ENCODE measurements at places on chromosomes 7 and 10.

- peak; percentile 26 for DNase-seq
Observed at GRCh38 chr10:113108194-113108835, 158.3 kb downstream of the TCF7L2 start.

GRCh38 chr10:49009199-49009979 lies 69.7 kb upstream of the LRRC18 start:
- DNase-seq, result no peak

DNA sequence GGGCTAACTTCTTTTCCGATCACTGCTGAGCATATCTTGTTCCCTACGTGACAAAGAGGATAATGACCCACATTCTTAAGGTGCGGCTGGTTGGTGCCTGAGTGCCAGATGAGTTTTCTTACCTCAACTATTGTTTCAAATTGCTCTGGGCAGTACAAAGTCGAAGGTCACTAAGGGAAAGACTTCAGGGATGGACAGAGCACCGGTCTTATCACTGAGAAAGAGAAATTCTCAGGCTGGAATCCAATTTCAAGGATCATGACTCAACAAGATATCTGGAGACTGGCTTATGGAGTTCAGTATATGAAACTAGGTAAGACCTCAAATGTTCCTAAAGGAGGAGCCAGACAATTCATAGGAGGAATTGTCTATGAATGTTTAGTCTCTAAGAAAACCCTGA lies 780.3 kb downstream of the SUGCT start:
- DNase-seq, result no peak

- DNase-seq, result no peak
Observed at GRCh38 chr10:114491419-114491818, 87.1 kb upstream of the AFAP1L2 start.

DNA sequence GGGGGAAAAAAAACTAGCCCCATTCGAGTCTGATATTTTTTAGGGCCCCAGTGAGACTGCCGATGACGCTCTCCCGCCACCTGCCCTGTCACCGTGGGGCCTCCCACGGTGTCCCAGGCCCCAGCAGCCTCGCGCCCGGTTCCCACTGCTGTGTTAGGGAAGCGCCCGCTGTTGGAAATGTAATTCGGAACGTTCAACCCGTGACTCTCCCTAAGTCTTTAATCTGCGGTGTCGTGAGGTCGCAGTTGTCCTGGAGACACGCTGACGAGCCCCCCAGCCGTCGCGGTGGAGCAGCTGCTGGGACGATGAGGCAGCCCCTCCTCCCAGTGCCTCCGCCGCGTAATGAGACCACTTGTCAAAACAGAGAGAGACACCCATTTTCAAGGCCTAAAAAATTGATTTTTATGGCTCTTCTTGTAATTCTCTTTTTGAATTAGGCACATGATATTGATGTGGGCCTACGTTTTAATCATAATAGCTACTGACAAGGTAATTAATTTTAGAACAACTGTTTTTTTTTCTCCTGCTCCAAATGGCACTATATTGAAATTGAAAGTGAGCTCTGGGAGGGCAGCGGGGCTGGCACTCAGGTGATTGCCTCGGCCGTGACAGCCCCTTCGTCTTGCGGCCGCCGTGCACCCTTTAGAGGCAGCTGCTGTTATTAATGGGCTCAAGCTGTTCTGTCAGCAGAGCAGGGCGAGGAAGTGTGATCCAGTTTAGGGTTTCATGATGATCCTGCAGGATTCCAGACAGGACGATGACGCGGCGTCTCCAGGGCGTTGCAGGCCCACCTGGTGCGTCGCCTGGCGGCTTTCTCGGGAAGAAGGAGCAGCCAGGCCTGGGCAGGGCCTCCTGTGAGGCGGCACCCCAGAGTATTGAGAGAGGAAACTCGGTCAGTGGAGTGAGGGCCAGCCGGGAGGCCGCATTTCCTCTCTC lies 63.3 kb downstream of the NKX6-2 start:
- no peak for DNase-seq

GRCh38 chr7:44515590-44516268 lies 25.3 kb upstream of the NUDCD3 start:
- no peak for DNase-seq

DNA sequence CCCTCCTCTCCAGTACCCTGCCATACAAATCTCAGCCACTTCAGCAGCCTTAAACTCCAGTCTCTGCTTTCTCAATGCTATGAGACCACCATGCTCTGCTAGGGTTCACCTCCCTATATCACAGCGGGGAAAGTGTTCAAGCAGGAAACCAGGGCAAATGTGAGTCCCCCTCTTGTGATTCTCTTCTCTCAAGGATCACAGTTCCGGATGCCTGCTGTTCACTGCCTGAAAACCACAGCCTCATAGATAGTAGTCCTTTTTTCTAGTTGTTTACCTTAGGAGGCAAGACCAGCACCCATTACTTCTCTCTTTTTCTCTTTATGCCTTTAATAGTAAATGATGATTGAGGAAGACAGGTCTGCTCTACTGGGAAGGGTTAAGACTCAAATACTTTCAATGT lies 100.8 kb downstream of the SGMS1 start:
- DNase-seq, result no peak

DNA sequence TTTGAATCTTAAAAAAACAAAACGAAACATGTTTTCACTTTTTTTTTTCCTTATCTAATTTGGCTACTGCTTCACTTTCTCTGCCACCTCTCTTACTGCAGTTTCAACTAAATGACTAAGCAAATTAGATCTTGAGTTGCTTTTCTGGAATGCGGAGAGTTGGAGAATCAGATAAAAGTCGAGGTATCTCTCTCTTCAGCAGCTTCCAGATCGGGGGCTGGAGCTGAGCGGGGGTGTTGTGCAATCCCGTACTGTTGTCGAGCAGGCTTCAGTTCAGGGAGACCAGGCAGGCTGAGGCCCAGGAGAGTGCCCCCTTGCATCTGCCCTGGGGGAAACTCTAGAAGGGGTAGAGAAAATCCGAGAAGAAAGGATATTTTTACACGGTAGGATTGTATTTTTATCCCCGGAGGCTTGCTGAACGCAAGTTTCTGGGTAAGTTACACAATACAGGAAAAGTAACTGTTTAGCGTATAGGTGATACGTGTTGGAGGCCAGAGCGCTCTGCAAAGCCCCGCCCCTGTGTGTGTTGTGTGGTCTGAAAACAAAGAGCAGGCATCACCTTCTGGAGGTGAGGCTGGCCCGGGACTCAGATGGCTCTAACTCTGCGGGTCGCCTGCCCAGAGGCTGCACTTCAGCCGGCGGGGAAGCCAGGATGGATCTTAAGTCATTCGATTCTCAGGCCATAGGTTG lies 116.6 kb downstream of the KLF6 start:
- peak; percentile 80 for DNase-seq

GRCh38 chr7:80420876-80421275 lies 91.0 kb downstream of the GNAT3 start:
- no peak for DNase-seq

DNA sequence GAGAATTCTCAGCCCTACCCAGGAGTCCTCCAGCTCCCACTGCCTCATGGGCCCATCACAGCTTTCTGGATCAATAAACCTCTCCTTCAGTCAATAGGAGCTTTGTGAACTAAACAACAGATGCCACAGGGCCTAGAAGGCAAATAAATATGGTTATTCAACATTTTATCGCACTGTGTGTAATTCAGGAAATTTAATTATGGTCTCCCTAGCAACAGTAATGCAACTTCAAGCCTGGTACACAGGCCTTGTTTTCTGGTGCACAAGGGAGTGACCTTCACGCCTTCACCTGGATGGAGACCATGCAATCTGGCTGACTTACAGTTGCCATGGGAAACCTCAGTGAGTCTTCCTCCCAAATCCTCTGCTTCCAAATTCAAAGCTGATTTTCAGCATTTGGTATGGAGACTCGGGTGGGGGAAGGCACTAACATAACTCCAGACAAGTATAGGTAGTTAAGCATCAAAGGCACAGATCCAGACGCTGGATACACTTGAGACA lies 441.0 kb upstream of the NPVF start:
- DNase-seq, result no peak

- DNase-seq, result no peak
Observed at GRCh38 chr10:61078542-61079275, 134.7 kb upstream of the RHOBTB1 start.

GRCh38 chr7:50119815-50120637 lies 27.0 kb upstream of the ZPBP start:
- no peak for DNase-seq

- peak; percentile 29 for DNase-seq
Observed at GRCh38 chr10:17216217-17216900, 11.7 kb upstream of the VIM start.

GRCh38 chr10:92640107-92640506 lies 47.2 kb downstream of the KIF11 start:
- DNase-seq, result peak; percentile 4

- no peak for DNase-seq
Observed at GRCh38 chr10:75712242-75712880, 280.9 kb downstream of the LRMDA start.

DNA sequence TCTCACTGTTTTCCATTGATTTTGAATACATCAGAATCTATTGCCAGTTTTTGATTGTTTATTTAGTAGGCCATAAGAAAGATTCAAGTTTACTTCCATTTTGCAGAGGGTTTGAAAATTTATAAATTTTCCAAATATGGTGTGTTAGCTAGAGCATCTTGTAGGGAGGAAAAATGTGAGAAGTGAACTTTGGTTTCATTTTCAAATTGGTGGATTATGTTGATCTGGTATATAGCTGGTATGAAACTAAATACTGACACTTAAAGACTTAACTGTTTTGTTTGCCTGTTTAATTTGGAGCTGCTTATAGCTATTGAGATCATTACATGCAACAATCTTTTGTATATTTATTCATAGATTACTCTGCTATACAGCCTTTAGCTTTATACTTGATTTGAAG lies 108.1 kb downstream of the ADAM22 start:
- DNase-seq, result no peak

DNA sequence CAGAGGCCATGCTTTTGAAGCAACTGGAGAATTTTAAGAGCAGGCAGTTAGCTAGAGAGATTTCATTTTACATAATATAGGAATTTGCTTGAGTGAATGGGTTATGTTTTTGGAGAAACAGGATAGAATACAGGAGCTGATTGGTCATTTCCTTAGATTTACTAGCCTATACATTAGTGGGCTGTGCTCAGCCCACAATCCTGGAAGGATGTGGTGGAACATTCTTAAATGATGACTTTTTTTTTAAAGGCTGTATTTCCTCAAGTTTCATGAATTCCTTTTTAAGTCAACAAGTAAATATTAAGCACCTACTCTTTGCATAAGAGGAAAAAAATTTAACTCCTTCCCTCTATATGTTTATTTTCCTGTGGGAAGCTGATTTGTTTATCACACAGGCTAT lies 314.4 kb upstream of the BMPER start:
- DNase-seq, result no peak

GRCh38 chr10:35754519-35754918 lies 112.4 kb upstream of the FZD8 start:
- DNase-seq, result no peak

- no peak for DNase-seq
Observed at GRCh38 chr10:36717118-36717517, 408.3 kb upstream of the ANKRD30A start.

DNA sequence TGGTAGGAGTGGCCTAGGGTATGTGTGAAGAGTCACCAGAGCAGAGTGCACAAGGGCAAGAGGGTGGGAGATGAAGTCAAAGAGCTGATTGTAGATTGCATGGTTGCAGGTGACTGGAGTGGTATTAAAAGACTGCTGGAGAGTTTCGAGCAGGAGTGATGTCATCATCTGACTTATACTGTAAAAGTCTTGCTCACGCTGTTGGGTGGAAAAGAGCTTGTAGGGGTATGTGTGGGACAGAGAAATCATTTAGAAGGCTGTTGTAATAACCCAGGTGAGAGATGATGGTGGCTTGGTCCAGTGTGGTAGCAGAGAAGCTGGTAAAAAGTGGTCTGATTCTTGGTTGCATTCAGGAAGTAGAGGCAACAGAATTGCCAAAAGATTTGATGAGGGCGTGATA lies 184.1 kb downstream of the ABCA13 start:
- no peak for DNase-seq

DNA sequence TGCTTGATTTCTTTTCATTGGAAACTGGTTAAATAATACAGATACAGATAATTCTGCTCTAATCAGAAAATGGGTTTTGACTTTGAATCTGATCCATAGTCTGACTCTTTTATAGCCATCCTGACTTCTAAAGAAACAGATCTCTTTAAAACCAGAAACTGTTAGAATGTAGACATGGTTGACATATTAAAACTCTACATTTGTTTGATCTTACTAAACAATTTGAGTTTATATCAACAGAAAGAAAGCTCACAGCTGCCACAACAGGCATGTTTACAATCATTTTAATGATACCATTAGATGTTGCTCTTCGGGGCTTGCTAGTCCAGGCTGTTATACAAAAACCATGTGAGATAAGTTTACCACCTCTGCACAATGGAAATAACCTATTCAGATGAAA lies 193.0 kb upstream of the SEMA3A start:
- no peak for DNase-seq

DNA sequence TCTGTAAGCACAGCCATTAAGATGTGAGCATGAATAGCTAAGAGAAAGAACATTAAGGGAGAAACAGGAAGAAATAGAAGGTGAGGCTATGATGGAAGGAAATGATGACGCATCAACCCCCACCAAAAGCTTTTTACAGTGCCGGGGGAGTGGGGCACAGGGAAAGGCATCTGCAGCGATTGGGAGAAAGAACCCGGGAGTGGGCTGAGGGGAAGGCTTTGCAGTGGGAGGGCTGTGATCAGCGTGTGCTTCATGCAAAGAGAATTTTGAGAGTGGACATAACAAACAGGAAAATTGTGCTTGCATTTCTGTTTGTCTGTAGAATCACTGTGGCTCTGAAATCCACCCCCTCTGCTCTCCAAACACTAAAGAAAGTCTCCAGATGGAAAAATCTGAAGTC lies 250.8 kb downstream of the KCNMA1 start:
- DNase-seq, result no peak

DNA sequence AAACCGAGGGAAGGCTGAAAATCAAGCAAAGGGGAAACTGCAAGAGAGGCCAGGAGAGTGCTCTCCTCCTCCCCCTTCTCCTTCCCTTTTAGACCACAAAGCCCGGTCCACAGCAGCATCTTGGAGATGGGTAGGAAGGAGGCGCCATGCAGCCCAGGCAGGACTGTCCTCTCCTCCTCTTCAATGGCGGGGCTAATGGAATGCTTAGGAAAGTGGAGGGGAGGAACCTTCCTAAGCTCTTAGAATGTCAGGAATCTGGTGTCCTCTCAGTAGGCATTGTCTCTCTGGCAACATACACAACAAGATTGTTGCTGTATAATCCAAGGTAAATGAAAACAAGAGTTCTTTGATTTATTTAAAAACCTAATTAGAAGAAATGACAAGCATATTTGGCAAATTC lies 185.1 kb downstream of the DGKI start:
- DNase-seq, result no peak

DNA sequence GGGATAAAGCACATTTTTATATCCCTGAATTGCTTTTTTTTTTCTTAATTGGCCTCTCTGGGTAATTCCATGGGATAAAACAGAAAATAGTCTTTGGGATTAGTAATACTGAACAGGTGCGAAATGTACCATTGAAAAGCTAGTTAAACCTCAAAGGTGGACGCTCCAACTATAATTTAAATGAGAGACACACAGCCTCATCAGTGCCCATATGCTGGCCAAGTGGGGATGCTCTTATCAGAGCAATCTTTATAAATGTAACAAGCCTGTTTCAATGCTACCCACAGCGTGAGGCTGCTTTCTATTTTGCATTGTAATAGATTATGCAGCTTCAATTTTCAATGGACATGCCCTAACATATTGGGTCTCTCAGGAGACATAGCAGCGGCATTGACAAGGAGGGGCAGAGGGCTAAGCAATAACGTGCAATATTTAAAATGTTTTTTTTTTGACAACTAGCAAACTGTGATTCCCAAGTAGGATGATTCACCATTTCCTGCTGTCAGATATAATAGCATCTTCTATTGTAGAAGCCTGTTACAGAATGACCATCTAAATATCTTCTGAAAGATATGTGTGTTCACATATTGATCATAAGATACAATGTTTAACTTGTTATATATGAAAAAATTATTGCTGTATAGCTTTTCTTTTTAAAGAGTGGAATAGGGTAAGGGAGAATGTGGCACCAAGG lies 91.3 kb upstream of the BET1 start:
- no peak for DNase-seq

All from CD8-positive, alpha-beta T cell (primary cell).